ENCODE measurements at places on chromosomes 6 and 20.

DNA sequence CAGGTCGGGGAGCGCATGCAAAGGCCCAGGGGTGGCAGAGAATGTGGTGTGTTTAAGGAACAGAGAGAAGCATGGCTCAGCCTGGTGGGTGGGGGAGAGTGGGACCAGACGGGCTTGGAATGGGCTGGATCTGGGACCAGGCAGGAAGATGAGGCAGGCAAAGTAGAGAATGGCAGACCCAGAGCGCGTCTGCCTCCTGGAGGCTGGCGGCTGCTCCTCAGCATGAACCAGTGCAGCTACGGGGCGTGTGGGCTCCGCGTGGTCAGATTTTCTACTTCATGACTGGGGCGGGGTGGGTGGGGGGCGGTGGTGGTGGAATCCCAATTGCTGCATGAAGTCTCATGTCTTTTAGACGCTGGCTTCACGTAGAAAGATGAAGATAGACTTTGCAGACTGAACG, 135.6 kb downstream of the TFAP2C start:
- no peak for DNase-seq

DNA sequence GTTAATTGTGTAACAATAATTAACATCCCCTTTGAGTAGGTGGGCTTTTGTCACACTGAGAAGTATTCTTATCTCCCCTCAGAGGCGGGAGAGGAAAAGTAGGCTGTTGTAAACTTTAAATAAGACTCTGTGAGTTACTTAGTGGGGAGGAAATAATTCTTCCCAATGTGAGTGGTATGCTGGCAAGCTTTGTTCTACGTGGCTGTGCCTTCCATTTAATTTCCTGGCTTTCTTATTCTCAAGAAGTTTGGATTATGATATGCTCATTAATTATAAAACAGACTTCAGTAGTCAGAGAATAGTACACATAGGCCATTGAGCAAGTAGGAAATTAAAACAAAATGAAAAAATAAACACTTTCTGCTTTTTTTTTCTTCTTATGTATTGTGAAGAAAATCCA, 19.1 kb downstream of the ADGRB3 start:
- DNase-seq, result no peak

DNA sequence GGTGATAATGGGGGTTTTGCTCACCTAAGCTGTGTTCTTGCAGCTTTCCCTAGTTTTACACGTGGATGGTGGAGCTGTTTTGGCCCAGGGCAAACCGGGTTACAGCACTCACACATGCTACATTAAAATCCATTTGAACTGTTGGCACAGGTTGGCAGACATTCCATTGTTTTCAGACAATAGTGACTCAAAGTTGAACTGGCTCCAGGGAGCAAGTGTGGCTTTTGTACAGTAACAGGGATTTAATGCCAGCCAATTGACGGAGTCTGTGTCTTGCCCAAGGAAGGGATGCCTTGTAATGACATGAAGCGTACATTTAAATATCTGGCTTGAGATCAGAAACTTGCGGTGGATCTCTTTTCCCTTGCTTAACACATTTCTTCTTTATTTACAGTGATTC, 183.1 kb downstream of the DTNBP1 start:
- DNase-seq, result no peak

GRCh38 chr6:166257911-166258318, 50.3 kb downstream of the PRR18 start:
- DNase-seq, result no peak

- DNase-seq, result peak; percentile 5
These were observed 59.9 kb downstream of the MACROD2 start for GRCh38 chr20:14055127-14055742.

Data from iPS DF 19.7 (cell line).